ENCODE measurements at places on chromosomes 12 and 14. TPM values are rescaled to one million over a fixed set of nuclear protein-coding genes. Genes with fewer than 3 reads are reported as not detected.

Gene IGF1
- total RNA-seq: 193 TPM

DNA sequence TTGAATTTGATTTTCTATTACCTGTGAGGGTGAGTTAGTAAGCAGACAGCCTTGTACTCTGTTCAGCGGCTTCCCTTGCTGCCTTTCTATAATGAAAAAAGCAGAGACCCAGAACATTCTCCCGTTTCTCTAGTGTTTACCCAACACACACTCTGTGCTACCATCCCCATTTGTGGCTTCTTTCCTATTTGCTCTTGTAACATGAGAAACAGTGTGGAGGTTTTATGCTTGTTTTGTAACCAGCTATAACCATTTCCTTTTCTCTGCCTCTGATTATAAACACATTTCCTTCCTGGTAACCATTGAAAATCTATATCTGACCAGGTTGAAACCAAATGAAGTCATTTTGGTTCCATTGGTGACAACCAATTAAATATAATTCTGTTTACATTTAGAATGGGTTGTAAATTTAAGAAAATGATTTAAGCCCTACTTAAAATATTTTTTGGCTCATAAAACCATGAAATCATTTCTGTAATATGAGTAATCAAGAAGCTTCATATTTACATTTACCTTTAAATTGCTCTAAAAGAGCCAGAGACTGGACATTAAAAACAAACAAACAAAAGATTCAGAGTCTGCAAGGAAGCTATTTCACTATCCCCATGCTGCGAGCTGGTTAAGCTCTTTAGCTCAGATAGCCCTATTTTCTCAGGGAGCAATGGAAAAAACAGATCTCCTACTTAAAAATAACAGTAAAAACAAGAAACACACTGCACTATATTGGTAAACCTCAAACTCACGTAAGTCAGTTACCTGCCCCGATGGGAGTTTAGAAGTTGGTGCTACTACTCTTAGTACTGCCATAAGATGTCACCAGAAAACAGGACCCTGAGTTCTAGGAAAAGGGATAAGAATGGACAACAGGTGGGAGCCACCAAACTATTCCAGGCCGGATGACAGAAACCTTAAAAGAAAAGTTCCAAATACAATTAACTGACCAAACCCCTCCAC is 206.5 kb upstream of the EEA1 start:
- H3K4me1 ChIP-seq: no peaks in the 10 kb centered on the region
- H3K27ac ChIP-seq: no peak overlapping the region
- H3K36me3 ChIP-seq: no peaks in the 10 kb centered on the region
- no peak overlapping the region for H3K4me3 ChIP-seq
- no peak for DNase-seq

Gene KRT85
- not detected for total RNA-seq

- H3K4me1 ChIP-seq: no peaks in the 10 kb centered on the region
- no peaks in the 10 kb centered on the region for H3K36me3 ChIP-seq
- DNase-seq: no peak
- no peaks in the 10 kb centered on the region for H3K27me3 ChIP-seq
These were observed 40.9 kb downstream of the PTGER2 start for GRCh38 chr14:52355016-52355431.

GRCh38 chr14:96588410-96589257 is 86.5 kb downstream of the PAPOLA start:
- no peaks in the 10 kb centered on the region for H3K36me3 ChIP-seq
- no peak overlapping the region for H3K4me3 ChIP-seq
- no peak for DNase-seq
- H3K4me1 ChIP-seq: no peaks in the 10 kb centered on the region
- no peak overlapping the region for H3K27ac ChIP-seq
- no peaks in the 10 kb centered on the region for H3K27me3 ChIP-seq

Gene RHOJ
- total RNA-seq: 56.6 TPM

Gene FAR2
- 11.5 TPM for total RNA-seq

- no peaks in the 10 kb centered on the region for H3K27me3 ChIP-seq
These were observed 14.5 kb downstream of the GPR135 start for GRCh38 chr14:59450716-59451115.

DNA sequence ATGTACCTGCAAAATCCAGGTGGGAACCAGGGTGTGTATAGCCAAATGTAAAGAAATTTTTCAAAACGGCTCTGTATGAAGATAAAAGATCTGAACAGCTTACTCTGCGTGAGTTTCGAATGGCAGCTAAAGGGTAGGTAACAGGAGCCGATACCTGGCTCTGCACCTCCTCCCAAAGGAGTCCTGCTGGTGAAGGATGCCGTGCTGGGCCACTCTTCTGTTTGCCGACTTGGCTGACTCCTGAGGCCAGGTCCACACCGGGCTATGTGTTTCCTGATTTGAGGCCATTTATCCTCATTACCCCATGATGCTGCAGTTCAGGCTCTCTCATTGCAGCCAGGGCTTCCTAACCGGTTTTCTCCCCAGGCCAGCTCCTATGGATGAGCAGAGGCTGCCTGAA is 244.6 kb downstream of the SLC41A2 start:
- no peak overlapping the region for H3K27ac ChIP-seq
- no peaks in the 10 kb centered on the region for H3K27me3 ChIP-seq
- no peak for DNase-seq
- H3K4me3 ChIP-seq: no peak overlapping the region
- no peaks in the 10 kb centered on the region for H3K4me1 ChIP-seq
- H3K36me3 ChIP-seq: no peaks in the 10 kb centered on the region

DNA sequence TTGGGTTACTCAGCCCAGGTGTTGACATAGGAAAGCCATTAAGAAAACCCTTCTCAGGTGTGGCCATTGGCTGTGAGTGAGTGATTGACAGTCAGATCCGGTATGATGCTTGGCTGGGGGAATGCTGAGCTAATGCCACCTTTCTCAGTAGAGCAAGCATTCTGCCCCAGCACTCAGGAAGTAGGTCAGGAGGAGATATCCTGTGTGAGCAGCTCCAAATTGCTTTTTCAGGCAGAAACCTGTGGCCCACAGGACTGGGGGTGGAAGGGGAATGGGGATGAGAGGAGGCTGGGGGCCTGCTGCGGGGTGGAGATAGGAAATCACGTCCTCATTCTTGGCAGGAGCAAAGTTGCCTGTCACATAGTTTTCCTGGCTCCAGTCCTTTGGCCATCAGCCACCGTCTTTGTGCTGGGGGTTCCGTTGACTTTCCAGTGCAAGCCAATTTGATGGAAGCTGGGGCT is 55.7 kb downstream of the NINJ2 start:
- H3K4me1 ChIP-seq: no peaks in the 10 kb centered on the region
- peak; percentile 63 for DNase-seq
- H3K27me3 ChIP-seq: no peaks in the 10 kb centered on the region

GRCh38 chr12:6963016-6963731 is 7.3 kb downstream of the PHB2 start:
- no peak for DNase-seq
- no peaks in the 10 kb centered on the region for H3K4me1 ChIP-seq
- H3K4me3 ChIP-seq: no peak overlapping the region
- no peaks in the 10 kb centered on the region for H3K36me3 ChIP-seq
- no peak overlapping the region for H3K27ac ChIP-seq
- no peaks in the 10 kb centered on the region for H3K27me3 ChIP-seq

DNA sequence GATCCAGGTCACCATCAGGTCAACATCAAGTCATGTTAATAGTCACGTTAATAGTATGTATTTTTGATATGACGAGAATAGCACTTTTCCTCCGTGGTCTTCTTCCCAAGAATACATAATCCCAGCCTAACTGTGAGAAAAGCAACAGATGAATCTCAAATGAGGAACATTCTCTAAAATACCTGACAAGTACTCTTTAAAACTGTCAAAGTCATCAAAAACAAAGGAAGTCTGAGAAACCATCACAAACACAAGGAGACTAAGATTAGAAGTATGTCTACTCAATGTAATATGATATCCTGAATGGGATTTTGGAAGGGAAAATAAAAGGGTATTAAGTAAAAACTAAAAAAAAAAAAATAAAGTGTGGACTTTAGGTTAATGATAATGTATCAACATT is 36.8 kb upstream of the GLIPR1 start:
- H3K4me3 ChIP-seq: no peak overlapping the region
- no peak for DNase-seq
- no peaks in the 10 kb centered on the region for H3K4me1 ChIP-seq
- H3K27me3 ChIP-seq: no peaks in the 10 kb centered on the region

DNA sequence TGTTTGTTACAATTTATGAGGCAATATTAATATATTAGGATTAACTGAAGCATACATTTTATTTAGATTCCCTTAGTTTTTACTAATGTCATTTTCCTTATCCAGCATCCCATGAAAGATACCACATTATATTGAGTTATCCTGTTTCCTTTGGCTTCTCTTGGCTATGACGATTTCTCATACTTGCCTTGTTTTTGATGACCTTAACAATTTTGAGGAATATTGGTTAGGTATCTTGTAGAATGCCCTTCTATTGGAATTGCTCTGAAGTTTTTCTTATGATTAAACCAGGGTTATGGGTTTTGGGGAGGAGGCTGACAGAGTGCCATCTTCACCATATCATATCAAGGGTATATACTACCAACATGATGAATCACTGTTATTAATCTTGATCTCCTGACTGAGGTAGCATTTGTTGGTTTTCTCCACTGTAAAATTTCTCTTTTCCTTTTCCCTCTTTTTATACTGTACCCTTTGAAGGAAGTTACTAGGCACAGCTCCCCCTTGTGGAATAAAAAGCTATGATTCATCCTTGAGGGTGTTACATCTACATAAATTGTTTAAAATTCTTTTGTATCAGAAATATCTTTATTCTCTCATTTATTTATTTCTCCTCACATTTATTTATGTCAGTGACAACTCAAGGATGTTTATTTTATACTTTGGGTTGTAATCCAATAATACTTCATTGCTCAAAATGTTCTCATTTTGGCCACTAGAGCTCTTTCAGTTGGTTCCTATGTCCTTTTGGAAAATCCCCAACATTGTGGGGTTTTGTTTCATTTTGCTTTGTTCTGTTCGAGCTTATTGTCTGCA is 239.0 kb downstream of the SLC16A7 start:
- H3K27ac ChIP-seq: no peak overlapping the region
- H3K4me1 ChIP-seq: no peaks in the 10 kb centered on the region
- no peak for DNase-seq
- H3K36me3 ChIP-seq: no peaks in the 10 kb centered on the region
- H3K4me3 ChIP-seq: no peak overlapping the region

DNA sequence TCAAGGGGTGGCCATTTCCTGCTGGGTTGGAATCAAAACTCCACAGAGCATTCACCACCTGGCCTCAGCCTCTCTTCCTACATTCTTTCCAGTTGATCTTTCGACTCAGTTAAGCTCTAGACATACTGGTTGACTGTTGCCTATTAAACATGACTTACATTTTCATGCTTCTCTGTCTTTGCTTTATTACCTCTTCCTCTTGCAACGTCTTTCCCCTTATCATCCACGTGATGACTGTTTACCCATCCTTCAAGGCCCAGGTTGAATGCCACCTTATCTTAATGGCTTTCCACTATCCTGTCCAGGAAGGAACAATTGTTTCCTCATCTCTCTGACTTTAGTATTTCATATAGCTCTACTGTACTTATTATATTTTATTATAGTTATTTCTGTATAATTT is 24.4 kb upstream of the CCDC175 start:
- no peaks in the 10 kb centered on the region for H3K27me3 ChIP-seq
- no peak overlapping the region for H3K4me3 ChIP-seq
- no peaks in the 10 kb centered on the region for H3K4me1 ChIP-seq
- no peak overlapping the region for H3K27ac ChIP-seq
- DNase-seq: no peak

Gene DHRS2
- not detected for total RNA-seq

DNA sequence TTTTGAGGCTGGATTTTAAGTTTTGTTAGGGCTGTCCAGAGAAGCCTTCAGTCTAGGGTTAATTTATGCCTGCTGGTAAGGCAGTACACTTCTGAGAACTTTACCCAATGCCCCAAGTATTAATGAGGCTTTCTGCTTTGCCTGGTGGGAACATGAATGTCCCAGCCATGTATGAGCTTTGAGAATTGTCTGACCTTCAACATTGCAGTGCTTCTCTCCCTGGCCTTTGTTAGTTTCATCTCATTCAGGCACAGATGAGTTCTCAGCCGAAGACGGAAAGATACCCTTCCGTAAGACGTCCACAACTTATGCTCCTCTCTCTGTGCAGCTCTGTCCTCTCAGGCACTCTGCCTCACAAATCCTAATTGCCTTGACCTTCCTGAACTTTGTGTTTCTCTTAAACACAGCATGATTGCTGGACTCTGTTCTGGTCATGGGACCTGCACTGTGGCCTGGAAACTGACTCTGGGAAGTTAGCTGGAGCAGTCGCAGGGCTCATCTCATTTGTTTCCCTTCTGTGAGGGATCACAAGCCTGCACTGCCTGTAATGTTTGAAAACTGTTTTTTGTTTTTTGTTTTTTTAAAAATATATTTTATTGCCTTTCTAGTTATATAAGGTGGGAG is 15.7 kb downstream of the CHPT1 start:
- no peak overlapping the region for H3K4me3 ChIP-seq
- no peak overlapping the region for H3K27ac ChIP-seq
- H3K4me1 ChIP-seq: no peaks in the 10 kb centered on the region
- no peaks in the 10 kb centered on the region for H3K27me3 ChIP-seq
- H3K36me3 ChIP-seq: no peaks in the 10 kb centered on the region

DNA sequence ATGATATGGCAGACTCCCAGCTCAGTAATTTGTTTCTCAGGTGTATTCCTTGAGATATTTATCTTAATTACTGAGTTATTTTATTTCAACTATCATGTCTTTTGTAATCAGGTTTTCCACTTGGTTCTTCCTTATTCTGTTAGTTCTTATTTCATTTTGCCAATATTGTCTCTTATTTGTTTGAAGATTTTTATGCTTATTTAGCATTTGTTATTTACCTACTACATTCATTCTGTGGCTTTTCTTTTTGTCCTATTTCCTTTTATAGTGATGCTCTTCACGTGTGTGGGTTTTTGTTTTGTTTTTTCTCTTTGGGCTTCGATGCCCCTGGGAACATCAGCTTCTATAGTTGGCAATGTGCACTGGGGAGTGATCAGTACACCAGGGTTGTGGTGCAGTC is 40.5 kb upstream of the CRADD start:
- no peaks in the 10 kb centered on the region for H3K27me3 ChIP-seq
- H3K27ac ChIP-seq: no peak overlapping the region
- no peak for DNase-seq
- no peaks in the 10 kb centered on the region for H3K36me3 ChIP-seq

Gene CLEC12A
- 3.0 TPM for total RNA-seq

- DNase-seq: no peak
- H3K4me1 ChIP-seq: no peaks in the 10 kb centered on the region
- H3K36me3 ChIP-seq: no peaks in the 10 kb centered on the region
- no peak overlapping the region for H3K27ac ChIP-seq
These were observed 1156.3 kb upstream of the SEL1L start for GRCh38 chr14:82689948-82690347.

Gene KRT83
- total RNA-seq: not detected

DNA sequence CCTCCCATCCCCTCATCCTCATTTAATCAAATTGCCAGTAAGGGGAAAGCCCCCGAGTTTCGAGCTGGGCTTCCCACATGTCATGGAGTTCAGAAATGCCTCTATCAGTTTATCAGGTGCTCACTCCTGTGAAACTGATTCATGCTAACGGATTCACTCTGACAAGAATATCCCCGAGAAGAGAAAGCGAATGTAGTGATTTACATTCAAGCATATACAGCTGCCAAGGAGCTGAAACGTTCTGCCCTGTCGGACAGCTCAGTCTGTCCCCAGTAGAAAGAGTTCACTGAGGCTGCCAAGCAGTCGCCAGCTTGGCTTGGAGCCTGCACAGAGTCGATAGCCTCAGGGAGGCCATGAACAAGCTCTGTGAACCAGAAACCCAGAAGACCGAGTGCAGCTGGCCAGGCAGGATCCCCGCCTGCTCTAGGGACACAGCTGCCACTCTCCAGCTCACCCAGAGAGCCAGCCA is 88.4 kb downstream of the TMCC3 start:
- no peaks in the 10 kb centered on the region for H3K4me1 ChIP-seq
- no peak overlapping the region for H3K4me3 ChIP-seq
- H3K36me3 ChIP-seq: no peaks in the 10 kb centered on the region
- no peaks in the 10 kb centered on the region for H3K27me3 ChIP-seq

Measured in aorta (tissue), 5 donors.